ENCODE measurements at places on chromosomes 16 and 17. TPM values are rescaled to one million over a fixed set of nuclear protein-coding genes. Genes with fewer than 3 reads are reported as not detected.

PRSS27 gene
- 2.6 TPM for total RNA-seq

DUXB gene
- total RNA-seq = not detected

CCL18 gene
- not detected for total RNA-seq

SLX1B gene
- 10.9 TPM for total RNA-seq

SMTNL2 gene
- not detected for total RNA-seq

TPSD1 gene
- not detected for total RNA-seq

MEOX1 gene
- not detected for total RNA-seq

CES2 gene
- total RNA-seq = 47.6 TPM

LHX1 gene
- not detected for total RNA-seq

KRT39 gene
- not detected for total RNA-seq

RMI2 gene
- 20.9 TPM for total RNA-seq

APOBR gene
- not detected for total RNA-seq

MYL4 gene
- not detected for total RNA-seq

ZFHX3 gene
- 2.6 TPM for total RNA-seq

KCNG4 gene
- not detected for total RNA-seq

PRSS21 gene
- not detected for total RNA-seq

CD300A gene
- total RNA-seq = not detected

WFDC1 gene
- total RNA-seq = not detected

TMEM235 gene
- total RNA-seq = not detected

TBX21 gene
- not detected for total RNA-seq

ARL5C gene
- total RNA-seq = not detected

HOXB1 gene
- total RNA-seq = not detected

RAB26 gene
- total RNA-seq = 13.4 TPM

KRTAP1-5 gene
- total RNA-seq = not detected

HSD11B2 gene
- 18.3 TPM for total RNA-seq

RUNDC3A gene
- 0.36 TPM for total RNA-seq

ZNF771 gene
- total RNA-seq = 12.6 TPM

KCNJ12 gene
- total RNA-seq = not detected

AGRP gene
- total RNA-seq = not detected

KRTAP9-2 gene
- total RNA-seq = not detected

SPDYE4 gene
- total RNA-seq = not detected

CDRT4 gene
- total RNA-seq = not detected

RAB11FIP4 gene
- 58.3 TPM for total RNA-seq

Data from HT-29 (cell line).